Choroid plexus epithelial cell (primary cell): ENCODE measurements at places on chromosomes 4 and X.

- peak; percentile 1 for DNase-seq
Observed at GRCh38 chr4:167233685-167234315, 494 bp downstream of the SPOCK3 start.

GRCh38 chrX:15769300-15769954 lies 20.9 kb upstream of the ZRSR2 start:
- peak; percentile 16 for DNase-seq

DNA sequence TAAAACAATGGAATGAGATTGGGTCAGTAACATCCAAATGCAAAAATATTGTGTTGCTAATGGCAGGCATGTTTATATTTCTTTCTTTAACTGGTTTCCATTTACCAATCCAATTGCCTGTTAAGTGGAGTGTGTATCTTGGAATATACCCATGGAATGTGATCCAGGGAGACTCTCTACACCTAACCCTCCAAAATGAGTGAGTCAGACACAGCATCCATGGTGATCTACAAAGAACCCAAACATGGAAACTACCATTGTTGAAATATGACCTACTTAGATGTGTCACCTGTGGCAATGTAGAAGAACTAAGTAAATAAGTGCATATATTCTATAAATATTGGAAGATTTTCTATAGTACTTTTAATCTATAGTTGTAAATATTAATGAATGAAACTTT lies 110.3 kb downstream of the AREG start:
- DNase-seq = peak; percentile 43

DNA sequence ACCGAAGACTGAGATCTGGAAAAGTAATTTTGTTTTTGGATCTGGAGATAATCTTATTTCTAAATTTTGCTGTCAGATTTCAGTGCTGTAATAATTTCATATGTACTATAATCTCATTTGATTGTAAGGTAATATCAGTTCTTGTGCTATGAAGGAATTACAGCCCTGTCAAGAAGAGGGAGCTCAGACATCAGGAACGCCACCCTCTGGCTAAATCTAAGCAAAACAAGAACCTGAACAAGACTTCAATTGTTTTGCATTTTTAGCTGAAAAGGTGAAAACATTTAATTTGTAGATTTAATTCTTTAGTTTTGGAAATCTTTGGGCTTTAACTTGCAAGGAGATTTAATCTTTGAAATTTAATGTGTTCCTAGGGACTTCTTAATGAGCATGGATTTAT lies 525.4 kb upstream of the HS3ST1 start:
- peak; percentile 10 for DNase-seq
